Neural crest cell (in vitro differentiated cells): ENCODE measurements at places on chromosomes 3 and 15. TPM values are rescaled to one million over a fixed set of nuclear protein-coding genes. Genes with fewer than 3 reads are reported as not detected.

The OCA2 gene
- total RNA-seq: 0.11 and 0.19 TPM in 2 replicates

GRCh38 chr3:4520033-4520816 lies 27.1 kb downstream of the ITPR1 start:
- no peak overlapping the region for H3K4me3 ChIP-seq
- H3K36me3 ChIP-seq: no peaks in the 10 kb centered on the region
- DNase-seq: no peak
- H3K27me3 ChIP-seq: no peaks in the 10 kb centered on the region
- peaks cover 8% of the 10 kb centered on the region for H3K4me1 ChIP-seq
- H3K27ac ChIP-seq: no peak overlapping the region

DNA sequence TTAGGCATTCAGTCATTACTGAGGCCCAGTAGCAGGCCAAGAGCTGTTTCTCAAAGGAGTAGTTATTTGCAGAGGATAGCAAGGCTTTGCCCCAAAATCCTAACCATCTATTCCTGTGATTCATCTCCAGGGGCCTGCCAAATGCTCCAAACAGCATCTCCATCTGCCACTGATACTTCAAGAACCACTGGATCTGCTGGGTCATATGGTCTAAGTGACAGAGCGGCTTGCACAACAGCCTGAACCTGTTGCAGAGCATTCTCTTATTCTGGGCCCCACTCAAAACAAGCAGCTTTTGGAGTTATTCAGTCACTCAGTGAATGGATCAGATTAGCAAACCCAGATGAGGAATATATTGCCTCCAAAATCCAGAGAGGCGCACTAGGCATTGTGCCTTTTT lies 68.8 kb upstream of the ALDH1A3 start:
- no peak overlapping the region for H3K27ac ChIP-seq
- no peaks in the 10 kb centered on the region for H3K4me1 ChIP-seq
- no peaks in the 10 kb centered on the region for H3K27me3 ChIP-seq
- H3K4me3 ChIP-seq: no peak overlapping the region

The SUCNR1 gene
- total RNA-seq: not detected in 2 replicates

DNA sequence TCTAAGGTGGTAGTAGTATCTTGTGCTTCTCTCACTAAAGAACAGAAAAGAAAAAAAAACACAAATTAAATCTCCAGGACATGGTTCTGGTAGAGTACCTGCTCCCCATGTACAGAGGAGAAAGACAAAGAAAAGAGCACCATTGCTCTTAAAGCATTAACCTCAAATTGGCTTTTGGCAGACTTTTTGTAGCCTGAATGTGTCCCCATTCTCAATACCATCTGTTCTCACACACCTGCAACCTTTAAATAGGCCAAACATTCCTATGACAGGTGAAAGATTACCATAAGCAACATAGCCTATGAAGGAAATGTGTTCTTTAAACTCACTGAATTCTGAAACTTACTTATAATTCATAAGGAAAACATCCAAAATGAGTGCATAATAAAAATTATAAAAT lies 68.0 kb downstream of the TIPARP start:
- no peak overlapping the region for H3K27ac ChIP-seq
- DNase-seq: no peak
- H3K36me3 ChIP-seq: peaks cover 6% of the 10 kb centered on the region
- H3K4me1 ChIP-seq: no peaks in the 10 kb centered on the region
- no peak overlapping the region for H3K4me3 ChIP-seq

DNA sequence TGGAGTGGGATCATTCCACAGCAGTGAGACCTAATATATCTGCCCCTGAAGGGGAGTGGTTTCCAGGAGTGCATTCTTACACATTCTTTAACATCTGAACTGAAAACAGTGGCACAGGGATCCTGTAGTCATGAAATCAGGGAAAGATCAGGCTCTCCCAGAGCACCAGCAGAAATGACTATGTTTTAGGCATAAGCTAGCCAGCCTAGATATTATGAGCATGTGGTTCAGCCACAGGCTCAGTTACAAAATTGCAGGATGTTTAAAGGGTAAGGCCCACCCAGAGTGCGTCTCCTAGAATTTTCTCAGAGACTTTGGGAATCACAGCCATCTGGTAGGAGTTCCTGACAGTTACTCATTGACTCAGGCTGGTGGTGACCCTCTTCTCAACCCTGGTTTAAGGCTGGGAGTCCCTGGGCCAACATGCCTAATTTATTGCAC lies 20.9 kb downstream of the FSTL1 start:
- H3K27ac ChIP-seq: no peak overlapping the region
- H3K4me3 ChIP-seq: no peak overlapping the region
- no peak for DNase-seq
- H3K27me3 ChIP-seq: no peaks in the 10 kb centered on the region

DNA sequence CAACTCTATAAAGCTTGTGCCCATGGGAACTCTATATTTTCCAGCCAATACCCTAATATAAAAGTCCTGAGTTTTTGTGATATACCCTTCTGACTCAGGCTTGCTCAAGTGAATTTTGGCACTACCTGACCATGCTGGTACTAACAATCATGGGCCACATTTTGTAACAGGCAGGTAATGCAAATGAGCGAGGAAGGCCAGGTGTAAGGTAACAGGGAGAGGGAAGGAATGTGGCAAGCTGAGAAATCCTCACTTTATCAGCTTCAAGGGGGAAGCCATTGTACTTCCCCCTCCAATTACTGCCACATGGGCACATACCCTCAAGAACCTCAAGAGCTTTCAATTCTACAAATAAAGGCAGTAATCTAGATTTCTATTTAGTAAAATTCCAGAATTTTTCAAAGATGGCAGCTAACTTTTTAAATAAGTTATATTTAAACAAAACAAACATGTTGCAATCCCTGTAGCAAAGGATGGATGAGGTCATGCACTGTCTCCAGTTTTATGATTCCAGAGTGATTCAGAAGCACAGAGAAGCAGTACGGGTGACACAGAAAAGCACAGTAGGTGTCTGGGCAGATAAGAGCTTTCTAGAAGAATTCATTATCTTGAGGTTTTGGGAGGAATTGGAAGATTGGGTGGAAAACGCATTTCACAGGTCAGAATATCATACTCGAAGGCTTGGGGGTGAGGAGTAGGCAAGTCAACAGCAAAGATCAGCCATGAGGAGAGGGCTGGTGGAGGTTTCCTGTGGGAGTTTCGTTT lies 87.6 kb downstream of the FOXP1 start:
- peaks cover 18% of the 10 kb centered on the region for H3K4me1 ChIP-seq
- H3K27ac ChIP-seq: no peak overlapping the region
- peaks cover 19% of the 10 kb centered on the region for H3K36me3 ChIP-seq
- H3K27me3 ChIP-seq: no peaks in the 10 kb centered on the region
- no peak overlapping the region for H3K4me3 ChIP-seq

The GPR149 gene
- total RNA-seq: not detected in 2 replicates

The UBE2Q2 gene
- 28.7 and 30.0 TPM in 2 replicates for total RNA-seq

GRCh38 chr15:93144463-93145236 lies 55.6 kb upstream of the RGMA start:
- H3K4me3 ChIP-seq: no peak overlapping the region
- DNase-seq: no peak
- peak overlapping the region; percentile 79 for H3K27ac ChIP-seq
- H3K27me3 ChIP-seq: no peaks in the 10 kb centered on the region
- peaks cover 3% of the 10 kb centered on the region for H3K36me3 ChIP-seq
- peaks cover 19% of the 10 kb centered on the region for H3K4me1 ChIP-seq

The CCR8 gene
- not detected in 2 replicates for total RNA-seq

DNA sequence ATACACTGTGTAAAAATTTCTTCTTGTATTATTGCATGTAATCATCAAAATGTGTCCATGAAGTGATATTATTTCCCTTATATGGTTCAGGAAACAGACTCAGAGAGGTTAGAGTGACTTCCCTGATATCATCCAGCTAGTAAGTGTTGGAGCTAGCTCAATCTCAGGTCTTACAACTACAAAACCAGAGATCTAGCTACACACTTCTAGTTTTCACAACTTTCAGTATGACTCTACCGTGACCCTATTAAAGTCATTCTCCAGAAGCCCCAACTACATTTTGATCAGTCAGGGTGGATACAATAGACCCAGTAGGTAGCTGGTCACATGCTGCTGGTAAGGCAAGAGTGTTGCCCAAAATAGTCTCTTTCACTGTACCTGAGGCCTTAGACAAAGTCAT lies 165.3 kb downstream of the GOLIM4 start:
- no peak overlapping the region for H3K4me3 ChIP-seq
- H3K4me1 ChIP-seq: no peaks in the 10 kb centered on the region
- no peak for DNase-seq
- H3K27me3 ChIP-seq: no peaks in the 10 kb centered on the region
- no peak overlapping the region for H3K27ac ChIP-seq
- no peaks in the 10 kb centered on the region for H3K36me3 ChIP-seq

The PIGB gene
- 12.9 and 14.6 TPM in 2 replicates for total RNA-seq

The LDHAL6B gene
- total RNA-seq: not detected in 2 replicates

The SLC6A11 gene
- total RNA-seq: 2.1 and 2.6 TPM in 2 replicates

GRCh38 chr3:128388932-128389331 lies 77.8 kb downstream of the DNAJB8 start:
- no peaks in the 10 kb centered on the region for H3K36me3 ChIP-seq
- DNase-seq: no peak
- no peak overlapping the region for H3K4me3 ChIP-seq
- H3K4me1 ChIP-seq: no peaks in the 10 kb centered on the region

The CYP1A2 gene
- total RNA-seq: not detected in 2 replicates

GRCh38 chr3:133479895-133480669 lies 80.2 kb downstream of the BFSP2 start:
- peaks cover 8% of the 10 kb centered on the region for H3K36me3 ChIP-seq
- H3K4me3 ChIP-seq: peak overlapping the region; percentile 3
- DNase-seq: no peak
- no peak overlapping the region for H3K27ac ChIP-seq
- H3K4me1 ChIP-seq: peaks cover 43% of the 10 kb centered on the region

The CRTAP gene
- total RNA-seq: 147 and 151 TPM in 2 replicates

DNA sequence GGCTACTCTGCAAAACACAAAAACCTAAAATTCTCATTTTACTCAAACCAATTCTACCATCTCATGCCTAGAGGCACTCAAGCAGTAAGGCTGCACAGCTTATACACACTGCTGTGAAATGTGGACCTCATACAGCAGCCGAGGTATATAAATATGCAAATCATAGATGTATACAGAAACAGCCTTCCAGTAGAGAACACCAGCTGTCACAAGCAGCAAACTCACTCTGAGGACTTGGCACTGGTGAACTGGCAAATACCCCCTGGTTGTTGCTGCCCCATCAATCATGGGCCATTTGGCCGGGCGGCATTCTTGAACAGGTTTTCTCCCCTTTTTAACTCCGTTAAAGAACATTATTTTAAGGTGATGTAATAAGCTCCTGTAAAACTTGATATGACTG lies 378.0 kb downstream of the LSAMP start:
- DNase-seq: no peak
- H3K27me3 ChIP-seq: no peaks in the 10 kb centered on the region
- no peak overlapping the region for H3K4me3 ChIP-seq
- no peak overlapping the region for H3K27ac ChIP-seq

GRCh38 chr3:128572644-128573105 lies 77.9 kb downstream of the RPN1 start:
- H3K27me3 ChIP-seq: peaks cover 7% of the 10 kb centered on the region
- no peaks in the 10 kb centered on the region for H3K36me3 ChIP-seq
- H3K4me1 ChIP-seq: peaks cover 19% of the 10 kb centered on the region
- no peak for DNase-seq
- no peak overlapping the region for H3K4me3 ChIP-seq
- no peak overlapping the region for H3K27ac ChIP-seq

DNA sequence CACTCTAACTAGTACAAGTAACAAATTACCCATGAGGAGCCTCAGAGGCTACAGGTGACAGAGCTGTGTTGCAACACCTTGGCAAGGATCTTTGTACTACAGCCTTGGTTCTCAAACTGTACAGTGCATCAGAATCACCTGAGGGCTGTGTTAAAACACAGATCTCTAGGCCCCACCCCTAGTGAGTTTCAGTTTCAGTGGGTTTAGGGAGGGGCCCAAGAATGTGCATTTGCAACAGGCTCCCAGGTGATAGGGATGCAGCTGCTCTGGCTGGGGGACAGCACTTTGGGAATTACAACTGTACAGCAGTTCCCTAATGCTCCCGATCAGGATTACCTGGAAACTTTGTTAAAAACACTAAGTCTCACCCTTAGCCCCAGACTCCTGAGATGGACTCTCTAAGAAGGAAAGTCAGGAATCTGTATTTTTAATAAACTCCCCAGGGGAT lies 66.1 kb upstream of the NR2F2 start:
- peaks cover 59% of the 10 kb centered on the region for H3K4me1 ChIP-seq
- peak overlapping the region; percentile 57 for H3K4me3 ChIP-seq
- H3K36me3 ChIP-seq: peaks cover 29% of the 10 kb centered on the region
- no peak for DNase-seq
- H3K27ac ChIP-seq: no peak overlapping the region

GRCh38 chr3:149541091-149541491 lies 66.6 kb downstream of the TM4SF4 start:
- peaks cover 9% of the 10 kb centered on the region for H3K36me3 ChIP-seq
- DNase-seq: no peak
- H3K27me3 ChIP-seq: no peaks in the 10 kb centered on the region
- peak overlapping the region; percentile 79 for H3K27ac ChIP-seq
- H3K4me3 ChIP-seq: peak overlapping the region; percentile 14

GRCh38 chr3:144760831-144761230 lies 789.2 kb downstream of the DIPK2A start:
- H3K27ac ChIP-seq: no peak overlapping the region
- no peak for DNase-seq
- no peak overlapping the region for H3K4me3 ChIP-seq
- no peaks in the 10 kb centered on the region for H3K36me3 ChIP-seq
- no peaks in the 10 kb centered on the region for H3K4me1 ChIP-seq

GRCh38 chr15:66901336-66902100 lies 163.9 kb upstream of the SMAD3 start:
- no peak overlapping the region for H3K4me3 ChIP-seq
- peaks cover 2% of the 10 kb centered on the region for H3K4me1 ChIP-seq
- DNase-seq: no peak
- no peak overlapping the region for H3K27ac ChIP-seq
- no peaks in the 10 kb centered on the region for H3K27me3 ChIP-seq
- no peaks in the 10 kb centered on the region for H3K36me3 ChIP-seq

DNA sequence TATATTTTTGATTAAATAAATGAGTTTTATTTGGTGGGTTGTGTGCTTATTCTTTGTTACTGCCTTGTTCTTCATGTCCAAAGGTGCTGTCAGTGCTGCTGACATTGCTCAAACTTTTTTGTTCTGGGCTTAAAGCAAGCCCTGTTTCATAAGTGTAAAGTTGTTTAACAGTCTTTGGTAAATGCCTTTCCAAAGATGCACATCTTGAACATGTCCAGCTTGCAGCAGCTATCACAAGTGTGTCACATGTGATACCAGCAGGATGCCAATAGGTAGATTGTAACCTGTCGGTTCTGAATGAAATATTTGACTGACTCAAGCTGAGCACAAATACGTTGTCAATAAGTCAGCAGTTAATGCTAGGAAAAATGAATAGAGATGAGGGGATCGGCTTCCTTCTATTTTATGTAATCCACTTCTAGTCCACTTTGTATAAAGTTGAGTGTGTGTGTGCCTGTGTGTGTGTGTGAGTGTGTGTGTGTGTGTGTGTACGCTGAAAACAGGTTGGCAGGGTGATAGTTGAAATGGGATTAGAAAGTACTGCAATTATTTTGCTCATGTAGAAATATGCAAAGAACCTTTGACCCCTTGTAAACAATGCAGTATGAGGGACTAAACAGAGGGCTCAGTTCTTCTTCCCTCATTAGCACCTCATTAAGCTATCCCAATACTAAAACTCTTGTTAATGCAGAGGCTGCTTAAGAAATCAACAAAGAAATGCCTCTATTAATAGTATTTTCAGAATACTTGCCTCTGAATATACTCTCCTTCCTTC lies 986.5 kb downstream of the TUSC7 start:
- no peaks in the 10 kb centered on the region for H3K36me3 ChIP-seq
- H3K4me3 ChIP-seq: no peak overlapping the region
- H3K4me1 ChIP-seq: peaks cover 22% of the 10 kb centered on the region

The ARGFX gene
- not detected in 2 replicates for total RNA-seq

The SELENOK gene
- total RNA-seq: 39.2 and 42.5 TPM in 2 replicates

- no peak overlapping the region for H3K4me3 ChIP-seq
- DNase-seq: no peak
- H3K36me3 ChIP-seq: no peaks in the 10 kb centered on the region
- H3K27me3 ChIP-seq: no peaks in the 10 kb centered on the region
- H3K27ac ChIP-seq: no peak overlapping the region
These were observed 56.2 kb downstream of the SH3BP5 start for GRCh38 chr3:15276028-15276724.

The LYZL4 gene
- not detected in 2 replicates for total RNA-seq
